ENCODE measurements at places on chromosomes 4 and X.
A peak's percentile ranks its signal among the peaks of the same experiment; 100 is the strongest.

GRCh38 chrX:120334151-120334550, 22.9 kb upstream of the TMEM255A start:
- DNase-seq: no peak

DNA sequence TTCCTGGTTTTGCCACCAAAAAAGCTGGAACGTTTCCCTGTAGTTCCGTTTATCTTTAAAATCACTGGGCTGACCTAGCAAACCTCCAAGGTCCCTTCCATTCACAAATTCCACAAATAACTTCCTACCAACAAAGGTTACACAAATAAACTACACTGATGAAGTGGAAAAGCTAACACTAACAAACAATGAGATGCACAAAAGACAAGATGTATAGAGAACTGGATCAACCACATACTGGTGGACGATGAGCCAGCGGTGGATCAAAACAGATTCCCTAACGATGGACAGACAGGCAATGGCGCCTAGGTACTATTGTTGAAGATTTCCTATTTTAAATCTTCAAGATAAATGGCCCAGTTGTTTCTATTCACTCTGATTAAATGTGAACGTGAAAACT, 15.5 kb downstream of the AFAP1 start:
- no peak for DNase-seq

DNA sequence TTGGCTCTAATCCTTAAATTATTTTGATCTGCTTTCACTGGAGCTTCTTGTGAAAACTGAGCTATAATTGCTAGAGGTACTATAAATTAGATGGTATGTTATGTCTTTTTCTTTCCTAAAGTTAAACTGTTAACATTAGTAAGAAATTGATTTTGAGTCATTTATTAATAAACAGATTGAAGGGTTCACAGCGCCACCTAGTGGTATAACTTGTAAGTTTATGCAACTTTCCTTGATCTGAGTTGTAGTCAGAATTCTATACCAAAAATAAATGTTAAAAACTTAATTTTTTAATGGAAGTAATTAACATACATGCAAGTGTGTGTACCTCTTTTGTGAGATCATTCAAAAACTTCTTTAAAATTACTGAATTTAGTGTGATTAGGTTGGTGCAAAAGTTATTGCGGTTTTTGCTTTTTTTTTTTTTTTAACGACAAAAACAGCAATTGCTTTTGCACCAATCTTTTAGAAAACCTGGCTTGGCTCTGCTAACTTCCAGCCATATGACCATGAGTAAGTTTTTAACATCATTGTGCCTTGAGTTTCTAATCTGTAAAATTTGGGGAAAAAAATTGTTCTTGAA, 151.5 kb downstream of the CENPC start:
- peak; percentile 28 for DNase-seq

DNA sequence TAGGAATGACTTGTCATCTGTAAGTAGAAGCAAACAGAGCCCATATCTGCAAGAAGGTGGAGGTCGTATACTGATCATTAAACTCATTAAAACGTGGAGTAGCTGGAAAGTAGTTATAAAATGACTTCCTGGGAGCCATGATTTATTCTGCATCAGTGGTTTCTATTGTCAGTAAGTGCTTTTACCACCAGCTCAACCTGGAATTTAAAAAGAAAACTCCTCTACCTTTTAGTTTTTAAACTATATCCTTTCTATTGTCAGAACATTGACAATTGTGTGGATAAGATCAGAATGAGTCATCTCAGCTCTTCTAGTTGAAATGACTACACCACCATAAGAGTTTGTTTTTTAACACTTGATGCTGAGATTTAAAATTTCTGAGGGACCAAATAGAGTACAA, 651.2 kb upstream of the GALNT7 start:
- DNase-seq: no peak

DNA sequence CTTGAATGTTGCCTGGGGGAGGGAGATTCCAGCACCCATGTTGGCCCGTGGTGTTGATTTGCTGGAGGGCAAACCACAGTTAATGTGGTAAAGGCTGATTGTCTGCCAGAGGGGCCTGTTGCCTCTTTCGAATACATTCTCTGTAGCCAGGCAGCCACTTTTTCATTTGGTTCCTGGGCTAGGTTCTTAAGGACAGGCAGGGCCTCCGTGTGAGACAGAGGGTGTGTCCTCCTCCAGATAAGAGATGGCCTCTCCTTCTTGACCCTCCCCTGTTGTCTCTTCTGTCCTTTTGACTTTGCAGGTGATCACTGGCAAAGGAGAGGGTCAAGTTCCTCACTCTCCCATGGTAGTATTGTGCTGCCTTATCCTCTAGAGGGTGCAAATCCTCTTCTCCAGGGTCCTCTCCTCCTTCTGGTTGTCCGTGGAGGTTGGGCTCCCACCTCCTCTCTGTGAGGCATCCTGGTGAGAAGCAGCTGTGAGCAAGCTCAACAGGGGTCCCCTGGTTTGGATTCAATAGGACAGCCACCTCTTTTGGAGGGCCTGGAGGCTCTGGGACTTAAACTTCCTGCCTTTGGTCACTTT, 44.9 kb downstream of the ZNF182 start:
- peak; percentile 7 for DNase-seq

DNA sequence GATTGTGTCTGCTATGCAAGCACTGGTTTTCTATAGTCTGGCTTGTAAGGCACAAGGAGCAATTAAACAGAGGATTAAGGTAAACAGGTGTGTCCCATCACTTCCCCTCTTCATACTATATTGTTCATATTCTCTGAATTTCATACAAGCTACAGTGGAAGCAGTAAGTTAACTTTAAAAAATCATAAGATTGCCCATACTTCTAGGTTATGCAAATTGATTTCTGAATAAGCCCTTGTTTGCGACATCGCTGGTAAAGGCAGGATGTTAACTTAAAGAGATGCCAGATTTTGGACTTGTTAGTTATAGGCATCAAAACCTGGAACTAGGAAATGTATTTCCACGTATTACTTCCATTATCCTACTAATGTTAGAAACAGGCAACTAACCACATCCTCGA, 1.0 kb upstream of the TMEM131L start:
- no peak for DNase-seq

DNA sequence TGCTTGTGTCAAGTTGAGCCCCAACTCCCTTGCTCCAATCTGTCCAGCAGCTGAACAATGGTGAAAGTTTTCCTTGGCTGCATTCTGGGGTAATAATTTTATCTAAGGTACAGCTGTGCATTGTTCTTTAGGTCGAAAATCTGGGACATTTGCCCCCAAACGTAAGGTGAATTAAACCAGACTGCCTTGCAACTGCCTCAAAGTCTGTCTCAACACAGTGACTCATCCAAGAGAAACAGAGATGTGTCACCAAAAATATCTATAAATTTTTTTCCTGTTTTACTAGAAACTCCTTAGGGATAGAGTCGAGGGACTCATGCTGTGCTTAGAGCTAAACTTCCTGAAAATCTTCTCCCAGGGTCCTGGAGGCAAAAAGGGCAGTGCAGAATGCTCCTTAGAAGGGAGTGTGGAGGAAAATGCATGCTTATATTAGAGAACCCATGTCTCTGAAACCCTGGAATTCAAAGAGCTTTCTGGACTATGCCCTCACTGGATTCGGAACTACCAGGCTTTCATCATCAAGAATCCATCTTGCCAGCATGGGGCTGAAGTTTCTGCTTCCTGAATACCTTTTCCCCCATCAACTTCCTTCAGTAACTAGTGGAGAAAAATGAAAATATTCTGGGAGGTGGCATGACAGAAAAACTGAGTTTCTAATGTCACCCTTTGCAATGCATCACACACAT, 115.7 kb downstream of the PALLD start:
- DNase-seq: peak; percentile 48

DNA sequence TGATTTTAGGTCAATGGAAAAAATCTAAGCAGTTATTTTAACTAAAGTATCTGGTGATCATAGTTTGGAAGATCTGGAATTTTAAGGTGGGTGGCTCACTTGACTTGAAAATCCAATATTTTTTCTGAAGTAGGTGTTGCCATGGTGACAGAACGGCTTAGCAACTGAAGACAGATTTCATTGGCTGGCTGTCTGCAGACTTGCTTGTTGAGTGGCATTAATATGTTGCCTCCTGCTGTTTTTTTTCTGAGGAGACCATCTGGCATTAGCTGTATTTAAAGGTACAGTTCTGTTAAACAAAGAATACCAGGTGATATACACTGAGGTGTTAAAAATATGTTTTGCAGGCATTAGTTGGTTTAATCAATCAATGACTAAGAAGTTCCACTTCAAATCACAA, 19.8 kb downstream of the CPE start:
- DNase-seq: no peak

- no peak for DNase-seq
These were observed 598.2 kb upstream of the BOD1L1 start for GRCh38 chr4:14225688-14226207.

GRCh38 chr4:5969336-5969735, 48.9 kb downstream of the C4orf50 start:
- no peak for DNase-seq

DNA sequence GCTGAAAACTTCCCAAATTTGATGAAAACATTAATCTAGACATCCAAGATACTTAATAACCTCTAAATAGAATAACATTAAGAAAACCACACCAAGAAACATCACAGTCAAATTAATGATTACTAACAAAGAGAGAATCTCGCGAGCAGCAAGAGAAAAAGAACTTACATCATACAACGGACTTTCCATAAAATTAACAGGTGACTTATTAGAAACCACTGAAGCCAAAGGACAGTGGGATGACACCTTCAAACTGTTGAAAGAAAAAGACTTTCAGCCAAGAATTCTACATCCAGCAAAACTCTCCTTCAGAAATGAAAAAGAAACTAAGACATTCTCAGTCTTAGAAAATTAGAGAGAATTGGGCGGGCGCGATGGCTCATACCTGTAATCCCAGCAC, 232.0 kb downstream of the SNCA start:
- DNase-seq: no peak

- no peak for DNase-seq
These were observed 4.1 kb downstream of the AFF1 start for GRCh38 chr4:86938771-86939520.

- no peak for DNase-seq
These were observed 1194.6 kb downstream of the ADGRL3 start for GRCh38 chr4:62394766-62395165.

DNA sequence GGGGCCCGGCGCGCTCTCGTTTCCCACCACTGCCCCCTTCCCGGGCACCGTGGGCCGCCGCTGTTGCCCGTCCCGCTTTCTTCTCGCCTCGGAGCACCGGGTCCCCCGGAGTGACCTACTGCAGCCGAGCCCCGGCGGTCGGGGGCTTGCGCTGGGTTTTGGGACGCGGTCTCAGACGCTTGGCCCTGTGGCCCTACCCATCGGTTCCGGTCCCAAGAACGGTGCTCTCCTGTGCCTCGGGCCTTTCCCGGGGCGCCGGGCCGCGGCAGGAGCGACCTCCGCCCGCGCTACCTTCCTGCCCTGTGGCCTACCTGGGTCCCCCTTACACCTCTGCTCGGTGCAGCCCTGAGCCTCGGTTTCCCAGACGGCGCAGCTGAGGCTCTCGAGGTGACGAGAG, 21.6 kb upstream of the HMX1 start:
- DNase-seq: no peak

DNA sequence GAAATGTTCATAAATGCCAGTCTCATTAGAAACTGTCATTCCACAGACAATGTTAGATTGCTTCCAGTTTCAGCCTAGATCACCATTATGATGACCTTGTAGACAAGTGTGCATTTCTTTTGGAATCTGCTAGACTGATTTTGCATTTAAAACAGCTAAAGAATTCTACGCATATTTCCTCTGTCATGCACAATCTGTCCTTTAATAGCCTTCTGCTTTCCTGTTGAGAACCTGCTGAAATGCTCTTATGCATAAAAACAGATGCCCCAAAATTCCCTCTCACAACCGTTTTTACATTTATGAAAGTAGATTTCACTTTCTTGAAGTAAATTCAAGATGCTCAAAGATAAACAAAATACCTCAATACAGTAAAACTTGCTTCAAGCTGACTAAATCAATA, 673.3 kb downstream of the GALNTL6 start:
- no peak for DNase-seq

DNA sequence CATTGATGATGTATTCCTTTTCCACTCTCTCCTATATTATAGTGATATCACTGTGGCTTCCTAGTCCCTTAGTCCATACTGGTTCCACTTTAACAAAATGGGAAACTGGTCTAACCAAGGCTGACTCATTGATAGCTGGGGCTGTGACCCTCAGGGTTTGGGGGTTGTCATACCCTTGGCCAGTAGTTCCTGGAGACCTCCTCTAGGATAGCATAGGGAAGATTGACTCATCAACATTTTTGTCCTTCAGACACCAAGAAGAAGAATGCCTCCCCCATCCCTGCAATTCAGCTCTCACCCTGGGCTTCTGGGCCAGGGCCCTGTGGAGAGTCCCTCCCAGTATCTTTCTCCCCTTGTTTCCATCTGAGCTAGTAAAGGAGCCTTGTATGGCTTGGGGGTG, 68.8 kb upstream of the PRPS1 start:
- DNase-seq: no peak

- no peak for DNase-seq
These were observed 6.5 kb downstream of the UGT2B17 start for GRCh38 chr4:68569466-68570121.

DNA sequence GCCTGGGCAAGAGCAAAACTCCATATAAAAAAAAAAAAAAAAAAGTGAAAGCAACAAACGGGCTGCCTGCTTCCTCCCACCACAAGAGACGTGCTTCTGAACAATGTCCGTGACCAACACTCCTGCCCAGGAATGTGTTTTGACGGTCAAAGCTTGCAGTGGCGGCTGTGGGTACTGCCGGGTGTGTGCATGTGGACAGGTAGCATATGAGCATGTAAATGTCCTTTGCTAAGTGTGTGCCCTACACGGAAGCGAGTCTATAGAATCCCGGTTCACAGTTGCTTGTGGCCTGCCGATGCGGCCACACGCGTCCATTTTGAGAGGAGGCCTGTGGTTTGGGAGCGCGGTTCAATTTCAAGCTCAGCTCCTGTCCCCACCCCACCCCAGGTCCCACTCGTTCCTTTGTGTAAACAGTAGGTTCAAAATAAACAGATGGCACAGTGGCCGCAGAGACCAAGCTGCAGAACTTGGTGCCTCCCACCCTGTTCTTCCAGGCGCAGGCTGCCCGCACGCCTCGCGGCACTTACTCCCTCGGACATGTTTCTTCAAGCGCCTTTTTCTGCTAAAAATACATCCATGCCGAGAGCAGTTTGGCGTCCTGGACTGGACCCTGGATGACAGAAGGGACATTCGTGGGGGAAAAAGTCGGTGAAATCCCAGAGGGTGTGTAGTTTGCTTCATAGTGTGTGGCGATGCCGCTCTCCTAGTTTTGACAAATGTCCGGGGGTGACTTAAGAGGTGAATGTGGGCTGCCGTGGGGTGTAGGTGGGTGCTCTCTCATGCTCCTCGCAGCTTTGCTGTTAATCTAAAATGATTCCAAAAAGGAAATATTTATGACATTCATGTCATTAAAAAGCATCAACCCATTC, 11.5 kb upstream of the NKX1-1 start:
- no peak for DNase-seq

- DNase-seq: peak; percentile 4
These were observed 163.5 kb upstream of the SPIN4 start for GRCh38 chrX:63514569-63515080.
